ENCODE measurements at places on chromosomes 2 and 18.
A peak's percentile ranks its signal among the peaks of the same experiment; 100 is the strongest.

- no peak for DNase-seq
Observed at GRCh38 chr18:65725251-65726050, 25.4 kb upstream of the CDH7 start.

DNA sequence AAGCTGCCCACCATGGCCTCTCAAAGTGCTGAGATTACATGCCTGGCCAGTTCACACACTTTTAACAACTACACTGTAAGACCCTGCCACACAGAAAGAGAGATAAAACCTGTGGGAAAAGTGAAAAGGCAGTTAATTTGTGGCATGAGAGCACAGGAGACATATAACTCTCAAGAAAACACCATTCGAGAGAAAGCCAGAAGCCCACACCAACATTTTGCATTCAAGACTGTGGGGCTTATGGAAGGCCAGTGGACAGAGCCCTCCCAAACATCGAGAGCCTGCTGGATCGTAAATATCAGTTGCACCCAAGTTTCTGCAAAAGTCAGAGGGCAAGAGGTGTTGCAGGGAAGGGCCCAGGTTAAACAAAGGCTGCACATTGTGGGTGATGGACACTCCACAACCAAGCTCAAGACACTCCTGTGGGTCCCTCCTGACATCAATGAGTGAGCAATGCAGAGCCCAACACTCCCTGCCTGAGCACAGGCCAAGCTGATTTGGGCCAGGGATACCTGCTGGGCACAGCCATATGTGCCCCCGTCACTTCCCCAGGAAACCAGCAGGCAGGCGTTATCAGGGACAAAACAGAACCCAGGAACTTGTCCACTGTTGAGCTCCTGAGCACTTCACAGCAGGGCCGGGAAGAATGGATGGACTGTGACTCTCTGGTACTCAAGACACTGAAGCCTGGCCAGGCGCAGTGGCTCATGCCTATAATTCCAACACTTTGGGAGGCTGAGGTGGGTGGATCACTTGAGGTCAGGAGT, 114.4 kb downstream of the ZFP36L2 start:
- DNase-seq: no peak

DNA sequence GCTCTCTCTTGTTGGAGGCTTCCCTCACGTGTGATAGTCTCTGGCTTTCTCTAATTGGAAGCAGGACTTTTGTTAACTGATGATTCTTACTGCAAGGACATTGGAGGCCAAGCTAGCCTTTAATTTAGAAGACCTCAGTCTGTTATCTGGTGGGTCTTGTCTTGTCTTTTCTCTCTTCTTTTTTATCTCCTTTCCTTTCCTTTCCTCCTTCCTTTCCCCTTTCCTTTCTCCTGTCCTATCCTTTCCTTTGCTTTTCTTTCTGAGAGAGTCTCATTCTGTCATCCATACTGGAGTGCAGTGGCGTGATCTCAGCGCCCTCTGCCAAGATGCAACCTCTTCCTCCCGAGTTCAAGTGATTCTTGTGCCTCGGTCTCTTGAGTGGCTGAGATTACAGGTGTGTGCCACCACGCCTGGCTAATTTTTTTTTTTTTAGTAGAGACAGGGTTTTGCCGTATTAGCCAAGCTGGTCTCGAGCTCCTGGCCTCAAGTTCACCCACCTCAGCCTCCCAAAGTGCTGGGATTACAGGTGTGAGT, 18.1 kb downstream of the CCNYL1 start:
- DNase-seq: no peak

GRCh38 chr18:69935319-69936190, 12.1 kb downstream of the CD226 start:
- peak; percentile 90 for DNase-seq

DNA sequence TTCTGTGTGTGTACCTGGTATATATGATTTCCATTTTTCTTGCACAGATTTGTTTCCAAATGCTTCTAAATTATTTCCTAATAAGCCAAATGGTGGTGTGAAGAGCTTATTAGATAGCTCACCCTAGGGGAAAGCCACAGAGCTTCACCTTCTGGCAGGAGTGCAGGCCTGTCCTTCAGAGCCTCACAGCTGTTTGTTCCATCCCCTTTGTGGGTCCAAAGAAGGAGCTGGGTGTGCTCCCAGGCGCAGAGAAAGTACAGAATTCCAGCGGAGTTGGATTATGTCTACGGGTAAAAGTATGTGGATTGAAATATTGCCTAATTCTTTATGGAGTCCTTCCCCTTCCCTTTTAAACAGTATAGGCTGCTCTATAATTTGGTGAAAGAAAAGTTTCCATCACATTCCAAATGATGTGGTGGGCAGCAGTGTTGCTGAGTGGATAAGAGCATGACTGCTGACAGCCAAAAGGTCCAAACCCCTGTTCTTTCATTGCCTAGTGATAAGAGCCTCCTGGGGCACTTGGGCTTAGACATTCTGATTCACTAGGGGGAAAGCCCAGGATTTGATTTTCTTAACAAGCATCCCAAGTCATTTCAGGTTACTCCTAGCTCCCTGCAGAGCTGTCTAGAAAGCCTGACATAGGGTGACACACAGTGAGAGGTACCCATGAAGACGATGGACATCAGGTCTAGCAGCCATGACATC, 86.6 kb downstream of the WDSUB1 start:
- no peak for DNase-seq

DNA sequence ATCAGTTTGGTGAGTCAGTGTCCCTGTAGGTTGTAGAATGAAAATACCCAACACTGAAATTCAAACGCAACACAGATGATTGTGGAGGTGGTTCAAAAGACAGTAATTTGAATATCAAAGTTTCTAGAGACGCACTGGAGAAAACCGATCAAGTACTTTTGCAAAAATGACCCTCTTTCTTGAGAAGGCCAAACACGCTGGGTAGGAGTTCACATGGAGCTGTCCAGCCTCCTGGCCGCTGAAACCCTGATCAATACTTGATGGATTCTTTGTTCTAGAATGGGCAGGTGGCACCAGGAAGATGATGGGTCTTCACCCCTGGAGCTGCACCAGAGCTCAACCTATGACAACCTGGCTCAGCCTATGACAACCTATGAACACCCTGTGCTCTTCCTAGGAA, 39.7 kb upstream of the UBE2F start:
- no peak for DNase-seq

DNA sequence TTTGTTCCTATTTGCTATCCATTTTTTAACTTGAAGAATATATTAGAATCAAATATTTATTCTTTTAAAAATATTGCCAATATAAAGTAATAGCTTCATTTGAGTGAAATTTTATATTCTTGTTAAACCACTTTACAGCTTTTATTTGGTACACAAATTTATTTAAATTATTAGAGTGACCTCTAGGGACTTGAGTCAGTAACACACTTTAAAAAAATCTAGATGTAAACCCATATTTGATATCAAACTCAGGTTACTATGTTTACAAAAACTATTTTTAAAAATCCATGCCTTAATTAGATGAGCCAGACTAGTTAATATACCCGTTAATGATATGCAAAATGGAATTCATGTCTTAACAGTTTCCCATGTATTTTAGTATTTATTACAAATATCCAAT, 134.6 kb downstream of the MAP4K4 start:
- DNase-seq: no peak

GRCh38 chr2:46195819-46196218, 101.4 kb upstream of the EPAS1 start:
- DNase-seq: no peak

- peak; percentile 8 for DNase-seq
Observed at GRCh38 chr2:69830045-69830905, 815 bp downstream of the GMCL1 start.

DNA sequence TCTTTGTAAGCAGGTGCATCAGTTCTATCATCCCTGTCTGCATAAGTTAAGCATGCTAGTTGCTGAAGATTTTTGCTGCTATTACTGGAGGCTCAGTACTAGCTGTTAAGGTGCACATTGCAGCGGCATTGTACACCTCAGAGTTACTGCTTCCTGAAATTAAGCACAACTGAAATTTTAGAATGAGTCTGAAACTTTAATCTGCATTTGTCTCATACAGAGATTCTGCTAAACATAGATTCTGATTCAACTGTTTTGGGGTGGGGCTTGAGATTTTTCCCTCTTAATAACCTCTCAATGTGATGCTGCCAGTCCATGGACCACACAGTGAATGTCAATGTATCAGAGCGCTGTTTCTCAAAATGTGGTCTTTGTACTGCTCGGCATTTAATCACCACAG, 585.7 kb upstream of the GCFC2 start:
- no peak for DNase-seq

- peak; percentile 19 for DNase-seq
Observed at GRCh38 chr2:174012347-174013314, 47.5 kb upstream of the SP3 start.

GRCh38 chr2:171244970-171245782, 84.5 kb upstream of the TLK1 start:
- DNase-seq: no peak

DNA sequence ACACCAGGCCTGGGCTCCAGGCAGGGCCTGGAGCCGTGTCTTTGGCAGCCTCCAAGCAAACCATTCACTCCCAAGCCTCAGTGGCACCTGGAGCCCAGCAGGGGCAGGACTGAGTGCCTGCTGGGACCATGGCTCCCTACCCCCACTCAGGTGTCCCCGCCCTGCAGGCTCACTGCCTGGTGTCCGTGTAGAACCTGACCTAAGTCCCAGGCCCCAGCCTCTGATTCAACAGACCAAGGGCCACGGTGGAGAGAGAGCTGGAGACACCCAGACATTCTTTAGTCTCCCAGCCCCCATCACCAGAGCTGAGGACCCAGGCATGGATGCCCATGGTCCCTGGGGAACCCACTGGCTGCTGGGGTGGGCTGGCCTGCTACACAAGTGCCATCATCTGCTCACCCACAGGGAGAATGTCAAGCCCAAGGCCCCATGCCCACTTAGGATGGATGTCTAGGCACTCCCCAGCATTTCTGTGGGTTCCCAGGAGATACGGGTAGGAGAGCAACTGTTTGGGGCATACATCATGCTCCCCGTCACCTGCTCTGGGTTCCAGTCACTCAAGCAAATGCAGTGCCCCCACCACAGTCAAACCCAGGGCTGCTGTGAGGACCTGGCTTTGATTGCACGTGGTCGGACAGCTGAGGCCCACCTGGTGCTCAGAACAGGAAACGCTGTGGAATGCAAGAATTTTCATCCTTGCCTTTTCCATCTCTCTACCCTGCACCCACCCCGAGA, 42.9 kb upstream of the ATG16L1 start:
- no peak for DNase-seq

GRCh38 chr2:219598308-219599078, 836 bp downstream of the STK11IP start:
- DNase-seq: no peak

DNA sequence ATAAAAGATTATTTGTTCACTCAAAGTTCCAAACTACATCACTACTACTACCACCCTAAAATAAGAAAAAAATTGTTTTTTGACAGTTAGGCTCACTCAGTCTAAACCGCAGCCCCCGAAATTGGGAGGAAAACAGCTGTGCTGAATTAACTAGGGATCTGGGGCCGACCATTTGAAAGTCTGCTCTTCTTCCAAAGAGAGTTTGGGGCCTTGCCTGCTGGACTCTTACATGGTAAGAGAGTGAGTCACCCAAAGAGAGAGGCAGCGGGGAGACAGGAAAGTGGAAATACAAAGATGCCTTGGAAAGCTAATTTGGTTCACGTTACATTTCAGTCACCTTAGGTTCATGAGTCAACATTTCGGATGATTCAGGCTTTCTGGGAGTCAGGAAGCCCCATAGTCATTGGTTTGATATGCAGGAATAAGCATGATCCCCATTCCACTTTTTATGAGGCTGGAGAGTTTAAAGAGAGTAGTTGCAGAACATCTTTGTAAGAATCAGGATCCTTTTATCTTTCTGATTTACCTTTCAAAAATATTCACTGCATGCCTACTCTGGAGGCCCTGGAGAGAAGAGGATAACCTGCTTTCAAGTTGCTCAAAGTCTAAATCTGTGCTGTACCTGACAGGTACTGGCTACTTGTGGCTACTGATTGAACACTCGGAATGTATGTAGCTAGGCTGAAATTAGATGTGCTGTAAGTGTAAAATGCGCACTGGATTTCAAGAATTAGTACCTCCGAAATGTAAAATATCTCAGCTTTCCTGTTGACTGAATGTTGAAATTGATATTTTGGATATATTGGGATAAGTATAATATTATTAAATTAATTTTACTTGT, 995 bp upstream of the RTN4 start:
- DNase-seq: no peak

DNA sequence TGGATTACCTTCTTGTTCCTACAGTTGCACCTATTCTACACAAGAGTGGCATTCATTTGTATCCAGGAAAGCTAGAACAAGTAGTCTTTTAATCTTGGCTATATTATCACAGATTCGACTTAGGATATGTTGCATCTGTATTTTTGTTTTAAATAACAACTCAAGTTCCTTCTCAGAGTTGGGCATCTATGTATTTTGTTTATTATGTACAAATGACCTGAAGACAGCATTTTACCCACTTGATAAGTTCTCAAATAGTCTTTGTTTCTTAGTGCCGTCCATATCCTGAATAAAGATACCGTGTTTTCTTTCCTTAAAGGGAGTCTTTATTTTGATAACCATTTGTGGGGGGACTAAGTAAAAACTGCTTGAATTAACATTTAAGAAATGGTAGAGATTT, 2.9 kb downstream of the ITPRID2 start:
- no peak for DNase-seq

DNA sequence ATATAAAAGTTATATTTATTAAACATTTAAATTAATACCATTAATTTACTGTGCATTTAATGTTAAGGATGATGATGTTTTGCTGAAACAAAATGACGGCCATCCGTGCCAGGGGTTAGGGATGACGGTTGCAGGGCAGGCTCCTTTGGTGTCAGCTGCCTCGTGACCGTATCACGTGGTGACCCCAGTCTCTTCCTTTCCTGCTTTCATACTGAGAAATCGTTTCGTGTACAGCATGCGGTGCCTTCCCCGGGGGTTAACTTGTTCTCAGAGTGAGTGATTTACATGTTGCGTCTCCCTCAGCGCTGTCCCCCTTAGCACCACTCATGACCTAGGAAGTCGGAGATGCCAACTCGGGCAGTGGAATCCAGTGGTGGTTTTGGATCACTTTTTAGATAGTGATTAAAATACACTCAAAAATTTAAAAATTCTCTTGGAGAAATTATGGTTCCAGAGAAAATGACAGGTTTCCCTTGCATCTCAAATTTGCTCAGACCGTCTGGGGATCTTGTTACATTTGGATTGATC, 290.8 kb downstream of the GBX2 start:
- no peak for DNase-seq

DNA sequence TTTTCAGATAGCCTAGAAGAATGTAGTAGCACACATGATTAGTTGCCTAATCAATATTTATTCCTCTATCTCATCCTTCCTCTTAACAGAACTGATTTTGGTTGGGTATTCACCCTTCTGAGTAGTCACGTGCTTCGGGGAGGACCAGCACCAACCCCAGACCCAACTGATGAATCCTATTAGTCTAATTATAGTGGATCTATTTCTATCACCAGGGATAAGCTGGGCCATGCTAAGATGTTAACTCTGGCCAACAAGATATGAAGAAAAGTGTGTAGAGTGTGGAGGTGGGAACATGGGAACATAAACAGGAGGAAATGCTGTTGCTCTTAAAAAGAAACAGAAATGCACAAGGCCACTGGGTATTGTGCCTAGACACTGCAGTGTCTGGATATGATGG, 119.9 kb downstream of the THADA start:
- DNase-seq: no peak

GRCh38 chr2:72038524-72038923, 109.1 kb downstream of the CYP26B1 start:
- DNase-seq: no peak

- DNase-seq: no peak
Observed at GRCh38 chr2:139643139-139643538, 862.9 kb upstream of the NXPH2 start.

GRCh38 chr2:75464348-75464946, 96.3 kb downstream of the EVA1A start:
- no peak for DNase-seq

Measured in stimulated activated CD8-positive, alpha-beta memory T cell treated with anti-CD3 and anti-CD28 coated beads, Interleukin-15, amount 100 ng/mL, for 4 hours (primary cell).